Daoy (cell line): ENCODE measurements at places on chromosomes 16 and 17. TPM values are rescaled to one million over a fixed set of nuclear protein-coding genes. Genes with fewer than 3 reads are reported as not detected.

The RNF43 gene
- total RNA-seq: 0.57 and 1.5 TPM in 2 replicates

The CA4 gene
- total RNA-seq: not detected in 2 replicates

The ASGR2 gene
- total RNA-seq: not detected in 2 replicates

The ZSCAN32 gene
- total RNA-seq: 7.6 and 14.2 TPM in 2 replicates

The SUMO2 gene
- 116 and 119 TPM in 2 replicates for total RNA-seq

The CALB2 gene
- total RNA-seq: 8.1 and 11.3 TPM in 2 replicates

The KRT27 gene
- total RNA-seq: not detected in 2 replicates

The TMEM88 gene
- total RNA-seq: 0.46 TPM in 1 of 2 replicates, not detected in the other
